Activated T-helper 17 cell treated with anti-CD3 and anti-CD28 coated beads, Interleukin-2, amount 50 U/mL, for 72 hours (primary cell): ENCODE measurements at places on chromosomes 13 and 19. TPM values are rescaled to one million over a fixed set of nuclear protein-coding genes. Genes with fewer than 3 reads are reported as not detected.

FFAR3 gene
- total RNA-seq = 1.7 TPM

GRCh38 chr13:114298866-114299265, 15.4 kb upstream of the CHAMP1 start:
- no peak for ATAC-seq

DMWD gene
- 38.9 TPM for total RNA-seq

DNA sequence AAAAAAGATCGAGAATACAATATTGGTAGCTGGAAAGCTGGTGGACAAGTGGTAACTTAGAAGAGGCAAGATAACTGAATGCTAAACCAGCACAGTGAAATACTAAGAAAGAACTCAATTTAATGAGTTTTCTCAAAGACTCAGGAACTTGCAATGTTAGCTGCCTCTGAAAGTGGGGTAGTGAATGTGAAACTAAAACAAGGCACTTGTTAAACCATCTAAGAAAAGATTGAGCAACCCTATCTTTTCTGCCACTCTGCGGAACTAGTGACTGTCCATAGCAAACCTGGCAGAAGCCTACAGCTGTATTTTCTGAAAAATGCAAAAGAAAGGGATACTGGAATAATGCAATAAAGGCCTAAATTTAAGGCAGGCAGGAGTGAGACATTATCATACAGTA, 1574.4 kb upstream of the PRR20A start:
- ATAC-seq = no peak

DNA sequence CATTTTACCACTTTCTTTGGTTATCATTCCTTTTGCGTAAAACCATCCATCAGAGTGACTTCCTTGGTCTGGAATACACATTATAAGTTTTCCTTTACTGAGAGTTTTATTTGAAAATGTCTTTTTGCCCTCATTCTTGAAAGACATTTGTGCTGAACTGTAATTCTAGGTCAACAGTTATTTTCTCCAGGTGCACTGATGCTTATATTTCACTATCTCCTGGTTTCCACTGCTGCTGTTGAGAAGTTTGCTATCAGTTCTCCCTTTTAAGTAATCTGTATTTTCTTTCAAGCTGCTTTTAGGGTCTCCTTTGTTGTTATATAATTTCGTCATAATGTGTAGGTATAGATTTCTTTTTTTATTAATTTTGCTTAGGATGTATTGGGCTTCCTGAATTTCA, 160.0 kb downstream of the DCT start:
- ATAC-seq = no peak

DNA sequence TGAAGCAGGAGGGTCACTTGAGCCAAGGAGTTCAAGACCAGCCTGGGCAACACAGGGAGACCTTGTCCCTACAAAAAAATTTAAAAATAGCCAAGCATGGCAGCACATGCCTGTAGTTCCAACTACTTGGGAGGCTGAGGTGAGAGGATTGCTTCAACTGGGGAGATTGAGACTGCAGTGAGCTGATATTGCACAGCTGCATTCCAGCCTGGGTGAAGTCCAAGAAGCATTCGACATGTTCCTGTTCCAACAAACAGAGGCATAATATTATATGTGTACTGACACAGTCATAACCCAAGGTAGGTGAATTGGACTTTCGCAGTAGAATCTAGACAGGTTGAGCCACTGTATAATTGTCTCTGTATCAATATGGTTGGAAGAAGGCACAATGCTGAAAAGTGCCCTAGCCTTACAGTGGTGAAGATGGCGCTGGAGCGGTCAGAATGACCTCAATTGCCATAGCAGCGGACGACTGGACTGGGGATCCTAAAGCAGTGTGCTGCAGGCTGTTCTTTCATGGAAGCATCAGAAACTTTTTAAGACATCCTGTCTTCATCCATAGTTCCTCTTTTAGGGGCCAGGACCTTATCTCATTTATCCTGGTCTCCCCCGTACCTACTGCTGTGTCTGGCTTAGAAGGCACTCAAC, 112.0 kb upstream of the CLDN10 start:
- ATAC-seq = no peak

ZNF20 gene
- 3.5 TPM for total RNA-seq
